ENCODE measurements at places on chromosomes 4 and X.

- DNase-seq, result no peak
These were observed 109.7 kb downstream of the NR3C2 start for GRCh38 chr4:148332486-148332885.

DNA sequence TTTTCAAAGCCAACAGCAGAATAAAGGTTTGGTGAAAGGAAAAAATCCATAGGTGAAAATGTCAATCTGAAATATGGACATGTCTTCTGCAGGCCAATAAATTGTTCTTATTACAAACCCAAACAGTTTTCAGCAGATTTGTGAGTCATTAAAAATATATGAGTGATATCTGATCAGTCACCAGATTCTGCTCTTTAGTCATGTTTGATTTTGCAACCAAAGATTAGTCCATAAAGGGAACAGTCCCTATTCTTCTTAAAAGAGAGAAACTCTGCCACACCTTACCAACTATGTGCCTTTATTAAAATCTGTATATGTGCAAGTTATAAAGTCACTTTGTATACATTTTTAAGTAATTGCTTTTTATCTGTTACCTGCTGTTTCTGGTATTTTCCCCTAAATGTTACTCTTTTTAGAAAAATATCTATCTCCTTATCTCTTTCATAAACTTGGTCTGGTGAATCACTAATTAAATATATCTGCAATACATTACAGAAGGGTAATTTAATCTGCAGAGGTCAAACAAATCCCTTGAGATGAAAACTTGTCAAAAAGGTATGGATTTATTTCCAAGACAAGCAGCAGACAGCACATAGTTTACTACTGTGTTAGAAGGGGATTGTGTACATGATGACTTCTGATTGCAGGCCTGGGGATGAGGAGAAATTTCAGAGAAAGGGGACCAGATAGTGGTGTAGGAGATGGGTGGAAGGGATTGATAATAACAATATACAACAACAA, 322.9 kb upstream of the NWD2 start:
- DNase-seq, result no peak

GRCh38 chrX:150047818-150048217, 109.5 kb upstream of the EOLA2 start:
- DNase-seq, result no peak

- DNase-seq, result no peak
These were observed 40.4 kb downstream of the MAGEB17 start for GRCh38 chrX:16207634-16208033.

DNA sequence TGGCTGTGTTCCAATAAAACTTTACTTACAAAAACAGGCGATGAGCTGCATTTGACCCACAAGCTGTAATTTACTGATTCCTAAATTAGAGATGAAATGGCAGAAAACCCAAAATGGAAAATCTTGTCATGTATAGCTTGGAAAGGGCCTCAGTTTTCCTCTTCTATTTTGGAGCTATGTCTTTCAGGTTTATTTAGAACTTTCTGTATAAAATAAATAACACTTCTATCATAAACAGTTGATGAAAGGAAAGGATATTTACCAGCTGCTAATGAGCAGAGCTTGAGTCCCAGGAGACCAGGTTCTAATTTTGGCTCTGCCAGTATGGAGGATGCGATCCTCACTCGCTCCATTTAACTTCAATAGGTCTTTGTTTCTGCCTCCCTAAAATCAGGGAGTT, 213.5 kb downstream of the LDB2 start:
- DNase-seq, result no peak

GRCh38 chr4:113221990-113222389, 172.5 kb downstream of the ANK2 start:
- no peak for DNase-seq

- DNase-seq, result no peak
These were observed 688 bp downstream of the GPR101 start for GRCh38 chrX:137032841-137033773.

DNA sequence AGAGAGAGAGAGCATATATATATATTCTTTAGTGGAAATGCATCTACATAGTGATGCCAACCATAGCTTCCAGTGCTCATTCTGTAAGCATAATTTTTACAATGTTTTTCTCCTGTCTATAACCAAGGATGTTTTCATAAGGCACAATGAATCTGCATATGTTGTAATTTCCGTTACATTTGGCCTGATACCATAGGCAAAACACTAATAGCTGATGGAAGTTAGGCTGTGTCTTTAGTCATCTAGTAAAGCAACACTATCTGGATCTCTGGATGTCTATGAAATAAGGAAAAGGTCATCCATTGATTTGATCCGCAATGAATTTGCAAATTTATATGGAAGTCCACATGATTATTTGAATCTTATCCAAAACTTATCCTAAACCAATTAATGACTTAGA, 8.1 kb downstream of the PCDH7 start:
- no peak for DNase-seq

DNA sequence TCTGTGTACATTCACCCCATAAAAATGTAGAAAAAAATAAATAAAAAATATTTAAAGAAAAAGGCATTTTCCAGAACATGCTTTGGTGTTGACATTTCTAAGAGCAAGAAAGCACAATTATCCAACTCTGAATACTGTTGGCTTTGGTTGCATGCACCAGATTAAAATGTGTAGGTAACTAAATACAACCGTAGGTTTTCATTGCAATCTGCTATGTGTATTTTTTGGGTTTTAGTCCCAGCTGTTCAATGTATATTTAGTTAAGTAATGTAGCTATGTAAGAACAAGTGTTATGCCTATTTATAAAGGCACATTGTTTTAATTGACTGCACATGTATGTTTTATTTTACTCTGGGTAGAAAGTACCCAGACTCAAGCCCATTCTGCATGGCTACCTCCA, 108.1 kb upstream of the PAQR3 start:
- DNase-seq, result no peak
